ENCODE measurements at places on chromosomes 1 and 21. TPM values are rescaled to one million over a fixed set of nuclear protein-coding genes. Genes with fewer than 3 reads are reported as not detected.

DNA sequence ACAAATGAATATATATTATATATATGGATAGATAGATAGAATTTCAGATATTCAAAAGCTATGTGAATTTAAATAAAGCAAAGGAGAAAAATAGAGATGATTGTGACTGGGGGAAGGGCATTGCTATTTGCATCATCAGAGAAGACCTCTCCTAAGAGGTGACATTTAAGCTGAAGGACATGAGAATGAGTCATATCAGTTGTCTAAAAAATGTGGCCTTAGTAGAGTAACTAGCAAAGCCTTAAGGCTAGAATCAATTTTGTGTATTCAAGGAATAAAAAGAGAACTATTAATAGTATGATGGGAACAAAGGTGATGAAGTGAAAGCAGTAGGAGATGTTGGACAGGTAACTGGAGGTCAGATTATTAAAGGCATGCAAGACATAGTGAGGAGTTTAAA, 34.8 kb upstream of the SLC35F3 start:
- no peak for DNase-seq

SHC1 gene
- polyA plus RNA-seq, result 275 TPM

DNA sequence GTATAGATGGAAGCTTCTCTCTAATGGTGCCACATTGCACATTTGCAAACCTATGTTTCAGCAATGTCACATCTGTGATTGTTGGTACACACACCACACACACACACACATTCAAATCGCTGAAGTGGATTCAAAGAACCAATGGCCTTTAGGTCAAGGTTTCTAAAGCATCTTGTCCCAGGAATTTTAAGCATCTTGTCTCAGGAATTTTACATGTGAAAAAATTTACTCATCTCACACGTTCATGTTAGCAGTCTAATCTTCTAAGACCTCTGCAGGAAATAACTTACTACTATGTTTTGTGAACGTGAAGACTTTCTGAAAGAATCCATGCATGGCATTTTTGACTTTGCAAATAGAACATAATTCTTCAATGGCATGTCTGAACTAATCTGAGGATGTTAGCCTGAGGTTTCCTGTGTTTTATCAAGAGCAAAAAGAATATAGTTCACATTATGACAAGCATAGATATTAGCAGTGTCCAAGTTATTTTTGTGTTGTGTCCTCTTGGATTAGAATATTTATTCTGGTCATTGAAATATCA, 125.1 kb downstream of the CYYR1 start:
- no peak for DNase-seq

DNA sequence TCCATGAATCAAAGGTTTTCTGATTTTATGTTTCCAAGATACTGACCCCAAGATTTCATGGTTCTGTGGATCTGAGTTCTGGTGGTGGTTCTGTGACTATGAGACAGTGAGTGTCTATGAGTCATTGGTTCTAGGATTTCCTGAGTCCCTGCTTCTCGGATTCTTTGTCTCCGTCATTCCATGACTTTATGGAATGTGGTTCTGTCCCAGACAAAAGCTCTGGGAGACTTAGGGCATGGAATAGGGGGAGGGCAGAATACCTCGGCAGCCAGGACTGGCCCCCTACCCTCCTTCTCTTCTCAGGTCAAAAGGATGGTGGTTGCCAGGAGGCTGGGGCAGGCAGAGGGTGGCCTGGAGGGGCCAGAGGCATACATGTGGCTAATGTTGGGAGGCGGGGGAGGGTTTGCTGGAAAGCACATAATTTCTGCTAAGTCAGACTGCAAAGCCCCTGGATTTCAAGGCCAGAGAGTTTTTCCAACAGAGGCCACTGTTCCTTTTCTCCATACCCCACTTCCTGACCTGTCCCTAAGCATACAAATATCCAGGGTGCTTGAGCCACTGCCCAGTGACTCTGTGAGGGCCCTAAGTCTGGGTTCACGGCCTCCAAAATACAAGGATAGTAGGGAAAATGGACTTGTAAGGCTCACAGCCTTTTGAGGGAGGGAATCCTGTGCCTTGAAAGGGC, 17.2 kb downstream of the CDCP2 start:
- DNase-seq, result peak; percentile 27

GRCh38 chr1:174315239-174315638, 132.5 kb upstream of the GPR52 start:
- DNase-seq, result no peak

SH3BGR gene
- polyA plus RNA-seq, result 5.7 TPM

DNA sequence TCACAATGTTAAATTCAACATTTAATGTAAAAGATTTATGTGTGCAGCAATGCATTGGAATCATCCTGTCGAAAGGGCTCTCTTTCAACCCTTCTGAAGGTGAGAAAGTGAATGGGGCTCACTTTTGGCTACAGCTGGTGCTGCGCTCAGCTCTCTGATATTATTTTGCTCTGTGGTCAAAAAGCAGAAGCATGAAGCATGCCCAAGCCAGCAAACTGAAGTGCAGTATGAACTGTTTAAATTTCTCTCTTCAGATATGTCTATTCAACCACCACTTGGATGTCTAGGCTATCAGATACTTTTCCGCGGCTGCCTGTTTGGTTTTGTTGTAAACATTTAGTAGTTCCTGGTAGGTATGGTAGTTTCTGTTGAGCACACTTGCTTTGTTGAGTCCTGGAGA, 216.9 kb upstream of the TMPRSS15 start:
- no peak for DNase-seq

GRCh38 chr1:9654051-9654833, 2.7 kb downstream of the PIK3CD start:
- DNase-seq, result no peak

- DNase-seq, result no peak
These were observed 40.8 kb downstream of the F5 start for GRCh38 chr1:169545472-169545871.

DNA sequence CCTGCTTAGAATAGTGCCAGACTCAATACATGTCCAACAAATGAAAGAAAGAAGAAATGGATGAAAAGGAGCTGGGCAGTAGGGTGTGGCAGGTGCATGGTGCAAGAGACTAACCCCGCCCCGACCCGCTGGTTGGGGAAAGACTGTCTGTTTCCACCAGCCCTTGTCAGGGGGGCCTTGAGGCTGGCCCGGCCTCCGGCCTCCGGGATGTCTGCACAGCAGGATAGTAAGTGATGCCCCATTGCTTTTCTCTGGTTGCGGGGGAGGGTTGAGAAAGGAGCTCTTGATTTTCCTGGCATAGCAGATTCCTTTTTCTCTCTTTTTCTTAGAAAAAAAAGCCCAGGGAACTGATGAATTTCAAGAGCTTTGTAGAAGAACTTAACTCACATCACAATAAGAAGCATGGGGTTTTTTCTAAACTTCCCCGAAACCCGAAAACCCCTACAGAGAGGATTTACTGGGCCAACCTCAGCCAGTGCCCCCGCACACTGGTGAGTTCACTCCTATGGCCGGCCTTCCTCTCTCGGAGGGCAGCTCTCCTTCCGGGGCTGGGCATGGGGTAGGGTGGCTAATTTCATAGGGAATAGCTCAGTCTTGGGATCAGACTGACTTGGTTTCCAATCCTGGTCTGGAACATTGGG, 12.5 kb upstream of the TTC22 start:
- DNase-seq, result no peak
